Astrocyte (in vitro differentiated cells and primary cell): ENCODE measurements at places on chromosomes 5 and 9. TPM values are rescaled to one million over a fixed set of nuclear protein-coding genes. Genes with fewer than 3 reads are reported as not detected.

- DNase-seq: no peak
These were observed 128.7 kb downstream of the CEP120 start for GRCh38 chr5:123294544-123294943.

- DNase-seq: no peak
These were observed 24.6 kb upstream of the BARX1 start for GRCh38 chr9:93979721-93980120.

DNA sequence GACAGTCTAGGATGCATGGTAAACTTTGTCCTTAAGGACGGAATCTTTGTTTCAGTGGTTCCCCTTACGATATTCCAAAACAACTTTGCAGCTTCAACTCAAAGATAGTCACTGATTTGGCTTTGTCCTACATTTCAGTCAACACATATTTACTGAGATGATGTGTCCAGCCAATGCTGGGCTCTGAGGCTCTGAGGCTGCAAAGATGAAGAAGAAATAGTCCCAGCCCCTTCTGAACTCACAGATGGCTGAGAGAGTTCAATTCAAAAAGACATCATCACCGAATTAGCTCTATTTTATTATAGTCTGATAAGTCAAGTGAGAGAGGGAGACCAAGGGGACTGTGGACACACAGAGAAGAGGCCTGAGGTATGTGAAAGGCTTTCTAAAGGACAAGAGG lies 544.0 kb downstream of the ACTL7B start:
- DNase-seq: no peak

- DNase-seq: no peak
These were observed 47.1 kb upstream of the AKNA start for GRCh38 chr9:114434878-114435311.

- no peak for DNase-seq
These were observed 72.7 kb downstream of the FAM78A start for GRCh38 chr9:131203431-131204218.

FUBP3 gene
- total RNA-seq: 57.6 and 64.6 TPM in 2 replicates
